ENCODE measurements at places on chromosomes 2 and 18. TPM values are rescaled to one million over a fixed set of nuclear protein-coding genes. Genes with fewer than 3 reads are reported as not detected.

Gene SERPINB7
- not detected for total RNA-seq

Gene TRABD2A
- total RNA-seq: 1.7 TPM

Gene CAMKMT
- 9.6 TPM for total RNA-seq

Gene PRKAG3
- total RNA-seq: not detected

Gene SIX3
- 0.90 TPM for total RNA-seq

Gene C1QL2
- total RNA-seq: not detected

Gene CASP10
- 12.9 TPM for total RNA-seq

Gene MOCOS
- 10.2 TPM for total RNA-seq

GRCh38 chr2:95695613-95696012 is 103.8 kb downstream of the TRIM43 start:
- DNase-seq: peak; percentile 44

DNA sequence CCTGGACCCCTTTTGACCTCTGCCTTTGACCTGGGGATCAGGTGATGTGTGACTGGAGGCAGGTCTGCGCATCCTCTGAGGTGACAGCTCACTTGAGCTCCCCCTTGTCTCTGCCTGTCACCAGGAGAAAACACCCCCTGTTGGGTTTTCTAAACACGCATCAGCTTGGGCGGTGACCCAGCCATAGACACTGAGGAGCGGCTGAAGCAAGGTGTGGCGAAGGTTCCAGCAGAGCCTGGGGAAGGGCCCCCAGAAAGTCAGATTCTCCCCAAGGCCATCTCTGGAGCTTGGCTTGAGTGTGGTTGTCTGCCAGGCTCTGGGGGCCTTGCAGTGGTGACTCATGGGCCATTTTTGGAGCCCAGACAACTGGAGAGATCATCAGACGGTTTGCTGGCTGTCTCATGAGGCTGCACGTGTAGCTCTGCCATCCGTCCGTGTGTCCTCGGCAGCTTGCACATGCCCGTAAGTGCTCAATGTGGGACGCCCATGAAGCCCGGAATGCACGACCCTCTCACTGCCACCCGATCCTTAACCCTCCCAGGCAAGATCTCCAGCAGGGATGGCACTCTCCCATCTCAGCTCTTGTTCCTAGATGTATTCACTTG is 29.4 kb downstream of the SIX3 start:
- DNase-seq: no peak

DNA sequence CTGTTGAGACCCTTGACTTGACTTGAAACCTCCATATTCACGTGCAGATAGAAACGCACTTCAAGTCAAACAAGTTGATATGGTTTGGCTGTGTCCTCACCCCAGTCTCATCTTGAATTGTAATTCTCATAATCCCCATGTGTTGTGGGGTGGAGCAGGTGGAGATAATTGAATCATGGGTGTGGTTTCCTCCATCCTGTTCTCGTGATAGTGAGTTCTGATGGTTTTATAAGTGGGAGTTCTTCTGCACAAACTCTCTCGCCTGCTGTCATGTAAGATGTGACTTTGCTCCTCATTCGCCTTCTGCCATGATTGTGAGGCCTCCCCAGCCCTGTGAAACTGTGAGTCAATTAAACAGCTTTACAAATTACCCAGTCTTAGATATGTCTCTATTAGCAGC is 21.4 kb downstream of the SLC3A1 start:
- no peak for DNase-seq

GRCh38 chr2:50863218-50863617 is 168.7 kb downstream of the NRXN1 start:
- no peak for DNase-seq

DNA sequence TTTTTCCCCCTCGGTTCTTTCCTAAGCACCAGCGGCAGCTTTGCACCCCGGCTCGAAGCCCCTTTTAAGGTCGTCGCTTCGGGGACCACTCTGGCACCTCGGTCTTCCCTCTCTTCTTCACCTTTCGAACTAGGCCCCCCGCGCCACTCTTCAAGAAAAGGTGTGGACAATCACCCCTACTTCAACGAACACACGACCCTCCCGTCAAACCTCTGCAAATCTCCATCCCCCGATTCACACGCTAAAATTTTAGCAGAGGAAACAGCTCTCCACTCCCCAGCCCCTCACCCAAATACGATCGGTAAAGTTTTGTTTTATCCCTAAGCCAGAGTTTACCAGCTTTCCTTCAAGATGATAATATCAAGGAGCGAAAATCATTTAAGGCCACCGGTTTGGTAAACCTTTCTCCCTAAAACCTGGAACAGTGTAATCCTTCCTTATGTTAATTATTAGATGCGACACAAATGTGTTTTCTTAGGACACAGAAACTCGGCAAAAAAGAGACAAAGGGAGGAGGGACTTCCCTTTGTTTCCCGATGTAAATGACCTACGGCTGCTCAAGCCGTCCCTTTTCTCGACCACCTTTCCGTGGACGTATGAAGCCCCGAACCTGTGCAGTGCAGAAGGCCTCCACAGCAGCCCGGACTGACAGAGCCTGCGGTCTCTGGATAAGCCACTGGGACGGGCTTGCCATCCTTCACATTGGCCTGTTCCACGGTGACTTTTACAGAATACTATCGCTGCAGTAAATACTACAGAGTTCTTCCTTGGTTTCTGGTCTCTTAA is 85.2 kb downstream of the RBMS1 start:
- DNase-seq: no peak

- DNase-seq: no peak
Measured at GRCh38 chr18:44245019-44245418, 435.7 kb upstream of the SETBP1 start.

DNA sequence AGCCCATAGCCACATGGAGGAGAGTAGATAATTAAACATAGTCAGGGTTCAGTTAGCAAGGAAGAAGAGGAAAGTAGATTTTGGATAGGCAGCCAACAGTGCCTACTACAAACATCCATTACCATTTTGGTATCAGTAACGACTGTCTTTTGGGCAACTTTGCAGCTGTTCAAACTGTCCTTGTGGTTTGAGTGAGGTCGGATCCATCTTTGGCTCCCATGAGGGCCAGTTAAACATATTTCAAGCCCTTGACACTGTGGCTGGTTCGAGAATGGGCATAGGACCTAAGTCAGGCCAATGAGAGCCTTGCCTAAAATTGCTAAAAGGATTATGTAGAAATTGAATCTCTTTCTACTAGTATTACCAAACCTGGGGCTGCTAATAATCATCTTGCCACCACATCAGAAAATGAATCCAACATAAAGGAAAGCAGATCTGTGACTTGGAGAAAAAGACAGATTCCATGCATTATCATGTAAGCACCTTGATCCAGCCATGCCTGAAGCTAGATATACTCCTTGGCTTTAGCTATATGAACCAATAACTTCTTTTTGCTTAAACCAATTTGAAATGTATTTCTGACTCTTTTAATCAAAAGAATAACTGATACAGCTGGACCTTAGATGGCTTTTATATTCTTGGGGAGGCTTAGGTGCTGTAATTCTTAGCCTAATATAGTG is 75.0 kb upstream of the STAM2 start:
- DNase-seq: no peak

GRCh38 chr2:97880334-97880733 is 115.4 kb downstream of the TMEM131 start:
- DNase-seq: no peak

GRCh38 chr2:238970553-238971081 is 122.7 kb downstream of the TWIST2 start:
- peak; percentile 65 for DNase-seq

GRCh38 chr2:11157731-11158130 is 2.5 kb downstream of the SLC66A3 start:
- DNase-seq: no peak

DNA sequence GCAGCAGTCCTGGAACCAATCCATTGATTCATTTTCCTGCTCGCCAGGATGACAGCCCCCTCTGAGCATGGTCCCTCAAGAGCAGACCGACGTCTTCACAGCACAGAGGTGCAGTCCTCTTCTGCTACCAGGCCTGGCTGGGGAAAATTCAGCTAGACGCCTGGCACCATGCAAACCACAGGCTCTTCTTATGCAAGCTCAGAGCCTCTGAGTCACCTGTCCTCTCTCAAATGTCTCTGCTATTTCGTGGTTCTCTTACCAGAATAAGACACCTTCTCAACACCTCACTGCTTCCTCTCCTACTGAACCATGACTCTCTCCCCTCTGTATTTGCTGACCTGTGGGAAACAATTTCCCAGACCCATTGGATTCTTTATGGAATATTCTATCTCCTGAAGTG is 79.8 kb upstream of the CYRIA start:
- DNase-seq: no peak

GRCh38 chr2:220676695-220677094 is 895.4 kb downstream of the EPHA4 start:
- DNase-seq: no peak

- DNase-seq: no peak
Measured at GRCh38 chr2:205772983-205773382, 90.7 kb downstream of the NRP2 start.

- no peak for DNase-seq
Measured at GRCh38 chr2:70905443-70906421, 30.0 kb upstream of the ATP6V1B1 start.

GRCh38 chr2:63225964-63226686 is 175.5 kb downstream of the OTX1 start:
- no peak for DNase-seq

- DNase-seq: no peak
Measured at GRCh38 chr2:69931832-69932595, 17.1 kb downstream of the MXD1 start.

- DNase-seq: no peak
Measured at GRCh38 chr18:22563164-22563583, 145.5 kb upstream of the CTAGE1 start.

DNA sequence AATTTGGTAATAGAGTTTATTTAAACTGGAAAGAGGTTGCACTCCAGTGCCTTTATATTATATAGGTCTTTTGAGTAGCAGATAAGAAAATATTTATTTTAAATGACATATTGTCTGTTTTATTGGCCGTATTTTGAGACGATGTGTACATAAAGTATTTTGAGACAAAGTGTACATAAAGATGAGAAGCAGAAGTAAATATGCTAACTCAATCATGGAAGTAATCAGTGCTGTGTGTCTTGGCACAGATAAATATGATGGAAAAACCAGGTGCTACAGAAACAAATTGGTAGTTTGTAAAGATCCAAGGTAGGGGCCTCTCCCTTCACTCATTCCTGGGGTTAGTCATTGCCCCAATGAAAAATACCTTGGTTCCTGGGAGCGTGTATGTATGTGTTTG is 382.9 kb downstream of the DSEL start:
- no peak for DNase-seq

DNA sequence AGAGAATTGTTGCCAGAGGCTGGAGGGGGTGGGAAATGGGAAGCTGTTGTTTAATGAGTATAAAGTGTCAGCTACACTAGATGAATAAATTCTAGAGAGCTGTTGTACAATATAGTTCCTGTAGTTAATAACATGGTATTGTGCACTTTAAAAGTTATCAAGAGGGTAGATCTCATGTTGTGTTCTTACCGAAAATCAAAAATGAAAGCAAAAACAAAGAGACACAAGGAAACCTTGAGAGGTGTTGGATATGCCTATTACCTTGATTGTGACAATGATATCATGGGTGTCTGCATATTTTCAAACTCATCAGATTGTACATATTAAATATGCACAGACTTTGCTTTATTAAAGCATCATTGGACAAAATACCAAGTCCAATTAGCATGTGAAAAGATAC is 43.2 kb downstream of the SCG2 start:
- no peak for DNase-seq

Measured in tibial nerve (tissue), 4 donors.